Activated naive CD8-positive, alpha-beta T cell treated with anti-CD3 and anti-CD28 coated beads, Interleukin-2, amount 10 ng/mL, durations not matched to agents 7 days and 5 days (primary cell): ENCODE measurements at places on chromosomes 1 and 21. TPM values are rescaled to one million over a fixed set of nuclear protein-coding genes. Genes with fewer than 3 reads are reported as not detected.

KIF17 gene
- total RNA-seq: not detected

OR2L13 gene
- total RNA-seq: not detected

EVA1C gene
- 9.3 TPM for total RNA-seq

SVBP gene
- 18.1 TPM for total RNA-seq

MYBPH gene
- total RNA-seq: not detected

OR2W3 gene
- not detected for total RNA-seq

SPRR1B gene
- not detected for total RNA-seq

SPRR2F gene
- not detected for total RNA-seq

TFF3 gene
- not detected for total RNA-seq
